GM13977 (cell line): ENCODE measurements at places on chromosomes 2 and 18.

DNA sequence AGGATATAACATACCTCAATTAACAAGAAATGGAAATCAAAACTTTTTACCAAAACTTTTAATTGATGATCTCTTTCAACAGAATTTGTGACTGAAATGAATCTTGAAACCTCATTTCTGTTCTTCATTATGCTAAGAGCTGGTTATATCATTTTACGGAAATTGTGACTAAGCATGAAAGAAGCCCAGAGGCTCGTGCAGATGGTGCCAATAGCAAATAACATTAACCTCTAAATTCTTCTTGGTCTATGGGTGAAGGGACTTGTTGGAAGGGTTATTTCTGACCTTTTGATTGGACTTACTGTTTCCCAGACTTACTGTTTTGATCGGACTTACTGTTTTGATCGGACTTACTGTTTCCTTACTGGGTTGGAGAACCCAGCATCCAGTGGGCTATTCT is 435.6 kb downstream of the TDRD15 start:
- DNase-seq = no peak

- DNase-seq = no peak
Measured at GRCh38 chr18:79790996-79791972, 6.5 kb upstream of the KCNG2 start.

DNA sequence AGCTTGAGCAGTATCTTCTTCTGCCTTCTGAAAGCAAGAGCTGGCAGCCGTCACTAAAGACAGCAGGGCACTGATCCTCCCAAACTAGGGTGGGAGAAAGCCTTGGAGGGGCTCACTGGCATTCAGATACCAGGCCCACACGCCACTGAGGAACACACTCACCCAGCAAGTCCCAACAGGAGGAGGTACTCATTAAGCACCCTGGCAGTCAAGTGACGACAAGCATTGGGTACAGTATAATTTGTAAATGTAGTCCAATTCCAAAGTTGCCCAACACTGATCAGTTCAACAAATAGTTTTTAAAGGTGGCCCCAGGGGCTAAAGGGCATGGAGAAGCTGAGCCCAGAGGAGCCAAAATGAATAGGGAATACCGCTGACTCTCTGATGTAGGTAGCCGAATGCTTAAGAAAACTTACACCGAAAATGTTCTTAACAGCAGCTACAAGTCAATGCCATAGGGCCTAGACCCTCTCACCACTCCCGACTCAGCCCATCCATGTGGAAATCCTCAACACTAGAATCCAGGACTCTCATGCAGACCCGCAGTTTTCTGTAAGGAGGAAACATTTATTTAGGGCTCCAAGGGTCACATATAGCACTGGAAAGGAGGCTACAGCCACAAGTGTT is 9.9 kb downstream of the LIMS2 start:
- no peak for DNase-seq

GRCh38 chr2:28635191-28635611 is 116.4 kb upstream of the PPP1CB start:
- DNase-seq = no peak

DNA sequence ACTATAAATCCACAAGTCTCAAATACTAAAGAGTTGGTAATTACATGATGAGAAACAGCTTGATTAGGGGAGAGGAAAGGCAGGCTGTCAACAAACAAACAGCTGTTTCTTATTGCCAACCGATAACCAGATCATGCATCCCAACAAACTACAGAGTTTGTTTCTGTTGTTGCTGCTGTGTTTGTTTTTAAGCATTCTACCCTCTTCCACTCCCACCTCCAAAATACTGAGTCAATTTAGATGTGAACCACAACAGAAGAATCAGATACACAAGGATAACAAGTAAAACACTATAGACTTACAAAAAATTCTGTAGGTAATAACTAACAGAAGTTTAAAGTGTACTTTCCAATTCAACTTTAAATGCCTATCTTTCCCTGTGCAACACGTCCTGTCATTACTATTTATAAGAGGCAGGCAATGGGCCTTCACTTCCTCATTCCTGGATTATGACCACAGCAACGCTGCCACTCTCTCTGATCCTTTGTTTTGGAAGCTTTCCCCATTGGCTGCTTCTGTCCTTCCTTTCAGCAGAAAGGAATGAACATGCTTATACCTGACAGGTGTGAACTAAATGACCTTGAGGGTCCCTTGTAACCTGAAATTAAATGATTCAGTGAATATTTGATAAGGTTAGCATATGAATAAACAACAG is 152.0 kb downstream of the SRBD1 start:
- no peak for DNase-seq

GRCh38 chr2:17380003-17380402 is 138.2 kb downstream of the RAD51AP2 start:
- DNase-seq = no peak

GRCh38 chr18:70496353-70497294 is 207.8 kb downstream of the SOCS6 start:
- no peak for DNase-seq

GRCh38 chr2:75428646-75429443 is 131.9 kb downstream of the EVA1A start:
- DNase-seq = no peak

GRCh38 chr2:219254590-219255201 is 978 bp upstream of the TUBA4A start:
- peak; percentile 56 for DNase-seq

DNA sequence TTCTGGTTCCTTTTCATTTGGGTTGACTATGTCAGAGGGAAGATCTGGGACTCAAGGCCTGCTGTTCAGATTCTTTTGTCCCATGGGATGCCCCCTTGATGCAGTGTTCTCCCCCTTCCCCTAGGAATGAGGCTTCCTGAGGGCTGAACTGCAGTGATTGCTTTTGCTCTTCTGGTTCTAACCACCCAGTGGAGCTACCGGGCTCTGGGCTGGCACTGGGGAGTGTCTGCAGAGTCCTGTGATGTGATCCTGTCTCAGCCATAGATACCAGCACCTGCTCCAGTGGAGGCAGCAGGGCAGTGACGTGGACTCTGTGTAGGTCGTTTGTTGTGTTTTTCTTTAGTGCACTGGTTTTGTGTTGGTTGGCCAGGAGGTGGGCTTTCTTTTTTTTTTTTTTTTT is 32.1 kb upstream of the RHOB start:
- no peak for DNase-seq

DNA sequence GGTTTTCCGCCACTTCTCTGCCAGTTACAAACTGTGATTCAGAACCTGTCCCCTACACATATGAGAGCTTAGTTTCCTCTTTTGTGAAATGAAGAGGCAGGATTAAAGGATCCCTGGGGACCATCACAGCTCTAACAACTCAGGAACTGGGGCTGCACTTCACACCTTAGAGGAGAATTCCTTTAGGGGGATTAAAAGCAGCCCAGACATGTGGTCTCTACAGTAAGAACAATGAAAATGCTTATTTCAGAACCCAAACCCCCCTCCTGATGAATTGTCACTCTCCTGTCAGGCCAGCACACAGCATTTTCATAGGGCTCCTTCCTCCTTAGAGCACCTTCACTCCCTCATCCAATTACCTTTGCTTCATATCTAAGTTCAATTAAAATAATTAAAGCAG is 101.5 kb upstream of the NEDD4L start:
- no peak for DNase-seq

GRCh38 chr2:229270551-229271410 is at the start of gene PID1:
Gene PID1, minus strand, starts transcription at chr2:229271287. Its CDS starts 244 bp downstream, at chr2:229271043.
- no peak for DNase-seq

GRCh38 chr2:241574911-241575623 is 16.5 kb downstream of the BOK start:
- DNase-seq = no peak

DNA sequence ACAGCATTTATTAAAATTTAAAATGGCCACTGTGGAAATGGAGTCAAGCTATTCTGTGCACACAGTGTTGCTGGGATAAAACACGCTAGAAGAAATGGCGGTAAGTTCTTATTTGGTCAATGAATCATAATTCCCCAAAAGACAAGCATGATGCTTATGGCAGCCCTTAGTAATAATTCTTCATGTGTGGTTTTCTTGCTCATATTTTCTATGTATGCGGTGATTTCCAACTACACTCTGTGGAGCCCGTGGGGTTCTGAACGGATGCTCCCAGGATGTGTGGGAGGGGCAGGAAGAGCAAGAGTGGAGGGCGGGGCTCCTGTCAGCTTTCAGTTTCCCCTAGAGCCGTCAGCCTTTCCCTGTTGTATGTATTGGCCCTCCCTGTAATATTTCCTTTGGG is 91.7 kb upstream of the RMDN2 start:
- no peak for DNase-seq

GRCh38 chr2:96957244-96957643 is 29.1 kb downstream of the FAM178B start:
- no peak for DNase-seq

- peak; percentile 33 for DNase-seq
Measured at GRCh38 chr2:151374436-151374835, 17.0 kb downstream of the TNFAIP6 start.

GRCh38 chr2:232008907-232009638 is 47.6 kb downstream of the DIS3L2 start:
- no peak for DNase-seq
